ENCODE measurements at places on chromosomes 12 and 14.

- no peak for DNase-seq
Observed at GRCh38 chr14:52458721-52459085, 93.6 kb downstream of the TXNDC16 start.

DNA sequence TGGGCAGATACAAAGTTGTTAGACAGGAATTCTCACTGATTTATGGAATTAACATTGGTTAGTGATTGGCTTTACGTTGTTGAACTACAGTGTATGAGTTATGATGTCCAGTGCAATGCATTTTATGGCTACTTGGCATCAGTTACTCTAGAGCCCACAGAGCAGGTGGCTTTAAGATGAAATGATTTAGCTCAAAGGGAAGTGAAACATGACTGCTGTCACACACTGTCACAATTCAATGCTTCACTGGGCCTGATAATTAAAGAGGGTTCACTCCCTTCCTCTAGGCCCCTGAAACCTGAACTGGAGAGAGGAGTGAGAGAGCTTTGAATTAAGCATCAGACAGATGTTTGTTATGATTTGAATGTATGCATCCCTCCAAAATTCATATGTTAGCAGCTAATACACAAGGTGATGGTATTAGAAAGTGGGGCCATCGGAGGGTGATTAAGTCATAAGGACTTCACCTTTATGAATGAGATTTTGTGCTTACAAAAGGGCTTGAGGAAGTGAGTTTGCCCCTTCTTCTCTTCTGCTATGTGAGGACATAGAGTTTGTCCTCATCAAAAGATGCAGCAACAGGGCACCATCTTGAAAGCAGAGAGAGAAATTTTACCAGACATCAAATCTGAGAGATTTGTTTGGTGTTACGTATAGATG is 175.8 kb upstream of the GRIN2B start:
- no peak for DNase-seq

GRCh38 chr14:89085231-89085731 is 260.8 kb downstream of the TTC8 start:
- DNase-seq: peak; percentile 52

DNA sequence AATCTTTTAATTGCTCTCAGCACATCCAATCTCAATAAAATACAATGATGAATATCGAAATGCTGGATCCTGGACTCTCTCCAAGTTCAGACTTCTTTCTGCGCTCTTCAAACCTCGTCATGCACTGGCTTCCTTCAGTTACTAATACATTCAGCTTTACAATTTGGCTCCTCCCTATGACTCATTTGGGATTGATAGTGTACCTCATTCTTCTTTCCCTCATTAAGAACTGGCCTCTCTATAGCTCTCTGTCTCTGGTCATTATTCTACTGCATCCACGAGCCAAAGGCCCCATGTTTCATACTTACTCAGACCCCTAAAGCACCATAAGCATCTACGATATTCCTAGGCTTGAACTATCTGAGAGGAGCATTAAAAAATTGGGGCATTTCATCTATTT is 4.9 kb downstream of the TSPAN8 start:
- no peak for DNase-seq

- DNase-seq: no peak
Observed at GRCh38 chr12:123229051-123229450, 3.9 kb downstream of the MPHOSPH9 start.

DNA sequence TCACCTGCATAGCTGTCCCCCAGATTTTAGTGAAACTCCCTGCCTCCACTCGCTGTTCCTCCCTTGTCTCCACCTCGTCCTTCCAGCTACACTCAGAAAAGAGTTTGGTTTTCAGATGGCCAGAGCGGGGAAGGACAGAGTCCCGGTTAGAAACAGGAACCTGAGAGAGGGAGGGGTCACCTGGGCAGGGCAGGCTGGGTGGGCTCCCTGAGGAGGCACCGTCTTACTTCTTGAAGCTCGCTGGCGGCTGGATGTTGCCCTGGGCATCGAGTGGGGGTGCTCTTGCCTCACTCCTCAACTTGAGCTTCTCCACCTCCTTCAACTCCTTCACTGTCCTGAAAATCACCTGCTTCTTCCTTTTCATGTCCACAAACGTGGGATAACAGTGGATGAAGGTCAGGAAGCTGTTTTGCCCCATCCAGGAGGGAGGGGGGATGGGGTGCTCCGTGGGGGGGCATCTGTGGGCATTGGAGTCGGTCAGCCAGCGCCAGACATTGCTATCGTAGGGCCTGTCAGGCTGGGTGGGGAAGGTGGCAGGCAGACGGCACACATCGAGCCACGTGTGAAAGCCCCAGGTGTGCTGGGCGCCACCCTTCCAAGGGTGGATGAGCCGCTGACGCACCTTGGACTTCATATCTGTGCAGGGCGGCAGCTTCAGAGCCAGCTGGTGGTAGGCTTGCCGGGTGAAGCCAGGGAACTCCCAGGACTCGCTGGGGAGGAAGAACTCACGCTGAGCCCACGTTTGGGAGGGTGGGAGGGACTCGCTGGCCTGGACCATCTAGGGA is 2.0 kb downstream of the TEX52 start:
- no peak for DNase-seq

DNA sequence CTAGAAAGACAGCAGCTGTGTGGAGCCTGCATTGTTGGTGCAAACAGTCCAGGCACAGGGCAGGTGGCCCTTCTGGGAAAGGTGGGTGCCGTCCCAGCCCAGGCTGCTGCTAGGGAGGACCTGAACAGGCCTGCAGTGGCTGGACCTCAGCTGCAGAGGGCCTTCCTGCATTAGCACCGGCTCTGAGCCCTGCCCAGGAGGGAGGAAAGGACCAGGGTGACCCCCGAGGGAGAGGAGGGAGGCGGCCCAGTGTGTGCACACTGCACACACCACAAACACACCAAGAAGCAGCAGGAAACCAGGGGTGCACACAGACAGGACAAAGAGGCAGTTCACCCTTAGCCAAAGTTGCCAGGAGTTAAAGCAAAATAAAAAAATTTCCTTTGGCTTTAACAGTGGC is 8.0 kb upstream of the PGAM5 start:
- DNase-seq: no peak

GRCh38 chr12:91072931-91073330 is 15.1 kb upstream of the KERA start:
- DNase-seq: no peak

DNA sequence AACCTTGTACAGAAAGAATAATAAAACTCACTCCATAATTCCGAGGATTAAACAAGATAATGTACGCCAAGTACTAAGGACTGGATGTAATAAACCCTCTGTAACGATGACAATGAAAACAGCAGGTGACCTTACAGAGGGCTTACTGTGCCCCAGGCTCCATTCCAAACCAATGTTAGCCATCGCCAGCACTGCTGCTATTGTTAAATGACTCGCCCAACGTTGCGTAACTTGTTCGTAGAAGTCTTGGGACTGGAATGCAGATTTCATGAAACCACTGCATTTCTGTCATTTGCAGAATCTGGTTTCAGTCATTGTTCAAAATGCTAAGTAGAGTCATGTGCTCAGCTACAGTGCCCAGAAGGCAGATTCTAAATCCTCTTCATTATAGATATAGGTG is 728 bp upstream of the STON2 start:
- DNase-seq: no peak

DNA sequence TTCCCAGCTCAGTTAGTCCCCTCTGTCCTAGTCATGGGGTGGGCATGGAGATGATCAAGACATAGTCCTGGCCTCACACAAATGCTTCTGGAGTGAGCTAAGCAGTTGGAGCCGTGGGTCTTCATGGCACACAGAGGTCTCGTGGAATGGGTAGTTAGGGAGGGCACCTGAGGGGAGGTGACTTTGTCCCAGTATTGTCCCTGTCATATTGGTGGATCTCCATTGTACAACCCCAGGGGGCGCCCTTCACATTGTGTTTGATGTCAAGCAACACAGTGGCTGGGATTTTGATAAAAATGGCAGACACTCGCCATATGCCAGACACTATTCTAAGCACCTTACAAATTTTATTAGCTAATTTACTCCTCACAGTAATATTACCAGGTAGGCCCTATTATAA is 175.4 kb upstream of the LHX5 start:
- DNase-seq: no peak

DNA sequence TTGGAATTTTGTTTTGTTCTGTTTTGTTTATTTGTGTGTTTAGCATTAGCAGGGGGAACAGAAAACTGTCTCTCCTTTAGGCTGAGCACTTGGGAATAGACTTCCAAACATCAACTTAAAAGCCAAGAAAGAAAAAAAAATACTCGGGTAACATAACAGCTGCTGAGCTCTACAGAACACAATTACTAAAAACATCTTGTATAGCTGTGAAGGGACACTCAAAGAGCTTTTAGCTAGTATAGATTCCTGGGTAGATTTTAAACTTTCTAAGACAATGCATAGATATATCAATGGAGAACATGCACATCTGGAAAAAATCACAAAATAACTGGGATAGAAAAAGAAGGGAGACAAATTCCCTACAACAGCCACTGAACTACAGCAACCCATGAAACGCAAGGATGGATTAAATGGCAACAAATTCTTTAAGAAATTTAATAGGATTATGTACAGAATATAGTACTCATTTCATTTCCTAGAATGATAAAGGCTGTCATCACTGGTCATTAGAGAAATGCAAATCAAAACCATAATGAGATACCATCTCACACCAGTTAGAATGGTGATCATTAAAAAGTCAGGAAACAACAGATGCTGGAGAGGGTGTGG is 174.3 kb upstream of the KRR1 start:
- no peak for DNase-seq

GRCh38 chr12:45458854-45459807 is 243.2 kb downstream of the ANO6 start:
- DNase-seq: no peak

DNA sequence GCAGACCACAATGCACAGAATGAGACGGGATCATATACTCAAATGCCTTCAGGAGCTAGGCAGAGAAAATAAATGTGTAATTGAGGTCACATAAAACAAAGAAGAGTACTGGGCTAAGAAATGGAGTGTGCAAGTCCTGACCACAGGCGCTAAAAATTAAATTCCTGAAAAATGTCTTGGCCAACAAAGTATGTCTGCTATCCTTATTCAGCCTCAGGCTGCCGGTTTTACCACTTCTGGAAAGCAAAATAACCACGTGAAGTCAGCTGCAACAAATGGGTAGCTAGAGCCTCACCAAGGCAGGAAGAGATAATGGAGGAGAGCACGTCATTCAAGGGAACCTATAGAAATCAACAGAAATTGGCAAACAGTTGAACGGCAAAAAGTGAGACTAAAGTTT is 3.1 kb downstream of the PYGL start:
- DNase-seq: no peak

- DNase-seq: no peak
Observed at GRCh38 chr14:29918981-29919380, 8.7 kb downstream of the PRKD1 start.

GRCh38 chr12:69534389-69534822 is 50.9 kb upstream of the CCT2 start:
- peak; percentile 91 for DNase-seq

GRCh38 chr12:60494244-60494643 is 898.4 kb downstream of the SLC16A7 start:
- peak; percentile 48 for DNase-seq

DNA sequence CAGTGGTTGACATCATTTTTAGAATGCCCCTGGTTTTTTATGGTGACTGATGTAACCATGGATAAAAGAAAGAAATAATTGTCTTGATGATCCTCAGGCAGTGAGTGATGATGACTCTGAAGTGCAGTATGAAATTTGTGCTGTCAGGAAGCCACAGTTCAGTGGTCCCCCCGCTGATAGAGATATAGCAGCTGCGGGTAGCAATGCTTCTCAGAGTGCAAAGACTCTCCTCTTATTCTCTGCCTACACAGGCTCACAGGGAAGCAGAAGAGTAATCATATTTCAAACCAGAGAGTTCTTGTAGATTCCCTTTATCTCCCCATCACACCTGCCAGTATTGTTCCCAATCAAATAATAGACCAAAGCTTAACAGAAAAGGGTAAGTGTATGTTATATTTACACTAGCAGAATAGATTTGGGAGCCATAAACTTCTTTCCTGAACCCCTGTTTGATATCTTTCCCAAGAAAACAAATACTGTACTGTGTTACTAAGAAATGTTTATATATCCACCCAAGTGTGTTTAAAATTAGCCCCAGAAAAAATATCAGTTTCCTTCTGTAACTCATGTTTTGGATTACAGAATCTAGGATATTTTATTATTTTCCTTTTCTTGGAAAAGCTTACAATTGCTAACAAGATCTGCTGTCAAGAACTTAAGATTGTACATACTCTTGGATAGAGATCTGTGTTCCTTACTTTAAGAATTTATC is 1817.4 kb upstream of the FLRT2 start:
- no peak for DNase-seq

- DNase-seq: peak; percentile 45
Observed at GRCh38 chr14:91289464-91289863, 45.0 kb upstream of the GPR68 start.

- no peak for DNase-seq
Observed at GRCh38 chr14:33019346-33019745, 80.7 kb downstream of the NPAS3 start.

All from brain (organoid and tissue), 16 donors.